ENCODE measurements at places on chromosomes 1 and 21. TPM values are rescaled to one million over a fixed set of nuclear protein-coding genes. Genes with fewer than 3 reads are reported as not detected.

UBL4B gene
- polyA plus RNA-seq = not detected

RPL22 gene
- 283 TPM for polyA plus RNA-seq

DNA sequence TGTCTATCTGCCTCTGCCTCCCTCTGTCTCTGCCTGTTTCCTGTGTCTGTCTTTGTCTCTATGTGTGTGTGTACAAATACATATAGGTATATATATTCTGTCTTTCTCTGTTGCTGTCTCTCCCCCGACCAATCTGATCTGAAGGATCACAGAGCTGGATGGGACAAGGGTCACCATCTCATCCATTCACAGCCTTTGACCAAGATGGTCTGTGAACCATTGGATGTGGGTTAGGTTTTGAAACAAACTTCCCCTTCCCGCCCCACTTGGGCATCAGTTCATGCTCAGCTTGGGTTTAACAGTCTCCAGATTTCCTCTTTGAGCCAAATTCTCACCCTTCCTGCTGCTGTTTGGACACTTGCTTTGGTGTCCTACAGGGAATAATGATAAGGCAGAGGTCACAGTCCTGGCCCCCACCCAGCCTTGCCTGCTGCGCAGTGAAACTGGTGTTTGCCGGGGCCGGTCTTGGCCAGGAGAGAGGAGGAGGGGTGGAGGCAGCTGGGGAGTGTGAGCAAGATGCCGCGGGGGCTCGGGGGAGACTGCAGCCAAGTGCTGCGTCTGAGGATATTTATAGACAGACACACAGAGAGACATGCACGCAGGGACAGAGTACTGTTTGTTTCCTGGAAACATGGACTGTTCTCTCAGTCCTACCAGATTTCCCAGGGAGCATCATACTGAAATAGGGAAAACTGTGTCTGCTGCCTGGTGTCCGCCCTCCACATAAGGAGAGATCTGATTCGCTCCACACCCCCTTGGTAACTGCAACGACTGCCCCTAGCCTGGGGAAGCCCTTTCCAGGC lies 27.0 kb upstream of the BTG2 start:
- peak; percentile 59 for DNase-seq

GRCh38 chr1:211939876-211940468 lies 95.4 kb downstream of the INTS7 start:
- no peak for DNase-seq

DNA sequence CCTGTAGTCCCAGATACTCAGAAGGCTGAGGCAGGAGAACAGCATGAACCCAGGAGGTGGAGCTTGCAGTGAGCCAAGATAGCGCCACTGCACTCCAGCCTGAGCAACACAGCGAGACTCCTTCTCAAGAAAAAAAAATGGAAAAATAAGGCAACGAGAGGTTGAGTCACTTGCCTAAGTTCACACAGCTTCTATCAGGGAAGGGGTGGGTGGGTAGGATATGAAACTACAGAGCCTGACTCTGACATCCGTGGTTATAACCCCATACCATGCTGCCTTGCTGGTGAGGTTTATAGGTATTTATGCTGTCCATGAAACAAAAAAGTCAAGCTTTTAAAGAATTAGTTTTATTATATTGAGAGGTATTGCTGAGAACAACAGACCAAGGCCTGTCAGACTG lies 61.5 kb upstream of the RAB4A start:
- DNase-seq = no peak

- DNase-seq = no peak
These were observed 35.8 kb downstream of the LHX8 start for GRCh38 chr1:75170011-75170410.

DNA sequence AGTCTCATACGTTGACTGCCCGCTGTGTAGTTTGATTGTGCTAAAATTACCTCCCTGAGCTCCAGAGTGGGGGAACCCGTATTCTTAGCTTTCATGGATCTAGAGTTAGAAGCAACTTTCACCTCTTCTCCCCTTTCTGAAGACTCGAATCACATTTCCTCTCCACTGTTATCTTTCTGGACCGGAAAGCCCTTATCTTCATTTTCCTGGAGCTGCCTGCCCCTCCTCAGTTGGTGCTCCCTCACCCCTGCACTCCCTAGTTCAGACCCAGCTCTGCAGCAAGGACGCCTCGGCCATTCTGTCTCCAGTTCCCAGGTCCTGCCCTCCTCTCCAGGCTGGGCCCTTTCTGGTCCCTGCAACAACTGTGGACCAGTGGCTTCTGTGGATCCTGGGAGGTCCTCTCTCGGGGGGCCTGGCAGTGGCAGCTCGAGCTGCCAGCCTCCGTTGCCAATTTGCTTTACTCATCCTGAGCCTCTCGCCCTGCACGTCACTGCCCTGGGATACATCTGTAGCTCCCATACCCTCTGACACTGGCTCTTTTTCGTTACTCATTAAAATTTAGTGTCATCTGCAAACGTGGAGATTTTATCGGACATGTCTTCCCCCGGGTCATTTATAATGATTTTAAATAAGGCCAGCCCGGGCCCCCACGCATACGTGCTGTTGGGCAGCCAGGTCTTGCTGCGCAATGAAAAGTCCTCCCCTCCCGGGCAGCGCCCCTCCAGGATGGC lies 141.5 kb upstream of the VAMP3 start:
- no peak for DNase-seq

DNA sequence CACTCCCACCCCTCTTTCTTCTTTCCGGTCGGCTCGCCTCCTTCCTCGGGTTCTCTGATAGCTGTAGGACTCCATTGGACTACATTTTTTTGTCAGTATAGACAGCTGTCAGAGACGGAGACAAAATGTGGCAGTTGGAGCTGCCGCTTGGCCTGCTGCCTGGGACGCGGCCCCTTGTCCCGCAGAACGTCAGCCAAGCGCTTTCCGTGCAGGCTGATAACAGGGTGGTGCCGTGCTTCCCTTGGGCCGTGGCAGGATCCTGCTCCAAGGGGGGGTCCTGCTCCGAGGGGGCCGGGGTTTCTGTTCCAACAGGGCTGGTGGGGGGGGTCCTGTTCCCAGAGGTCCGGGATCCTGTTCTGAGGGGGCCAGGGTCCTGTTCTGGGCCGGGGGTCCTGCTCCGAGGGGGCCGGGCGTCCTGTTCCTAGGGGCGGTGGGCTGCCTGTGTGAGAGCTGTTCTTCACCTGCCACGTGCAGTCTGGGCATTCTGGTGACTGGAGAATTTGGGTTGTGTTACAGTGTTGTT lies 4.9 kb downstream of the SKI start:
- no peak for DNase-seq

DNA sequence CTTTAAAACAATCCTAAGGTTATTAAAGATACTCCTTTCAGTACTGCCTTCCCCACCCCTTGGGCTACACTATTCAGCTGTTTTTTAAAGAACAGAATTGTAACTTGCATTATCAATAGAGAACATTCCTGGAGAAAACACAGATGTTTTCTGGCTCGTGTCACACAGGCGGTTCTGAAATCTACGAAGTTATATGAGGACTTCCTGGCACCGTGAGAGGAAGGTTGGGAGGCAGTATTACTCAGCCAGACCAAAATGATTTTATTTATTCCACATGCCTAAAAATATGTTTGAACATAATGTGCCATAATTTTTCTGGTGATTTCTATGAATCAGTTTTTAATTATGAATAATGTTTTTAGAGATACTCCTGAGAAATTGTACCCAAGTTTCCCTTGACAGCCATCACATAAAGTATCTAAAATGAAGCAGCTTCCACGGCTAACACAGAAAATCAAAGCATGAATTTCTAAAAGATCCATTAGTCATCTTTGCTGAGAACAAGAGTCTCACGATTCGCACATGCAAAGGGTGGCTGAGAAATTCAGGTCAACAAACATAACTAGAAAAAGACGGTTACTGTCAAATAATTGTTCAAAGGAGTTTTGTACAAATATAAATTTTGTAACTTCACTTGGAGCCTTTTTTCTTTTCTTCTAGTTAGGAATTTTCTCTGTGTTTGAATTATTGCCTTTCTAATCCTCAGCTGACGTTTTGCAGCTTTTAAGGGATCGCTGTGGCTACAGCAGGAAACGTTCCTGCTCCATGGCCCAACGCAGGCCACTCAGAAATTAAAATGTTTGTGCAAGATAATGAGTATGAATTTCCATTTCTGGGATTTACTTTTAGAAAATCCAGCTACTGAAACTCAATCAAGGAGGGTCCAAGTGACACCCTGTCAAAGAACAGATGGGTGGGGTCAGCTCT lies 8.0 kb upstream of the SIM2 start:
- DNase-seq = no peak

- DNase-seq = no peak
These were observed 87.0 kb upstream of the MAGI3 start for GRCh38 chr1:113303267-113303666.

GRCh38 chr1:113133038-113133437 lies 60.0 kb downstream of the LRIG2 start:
- no peak for DNase-seq

DNA sequence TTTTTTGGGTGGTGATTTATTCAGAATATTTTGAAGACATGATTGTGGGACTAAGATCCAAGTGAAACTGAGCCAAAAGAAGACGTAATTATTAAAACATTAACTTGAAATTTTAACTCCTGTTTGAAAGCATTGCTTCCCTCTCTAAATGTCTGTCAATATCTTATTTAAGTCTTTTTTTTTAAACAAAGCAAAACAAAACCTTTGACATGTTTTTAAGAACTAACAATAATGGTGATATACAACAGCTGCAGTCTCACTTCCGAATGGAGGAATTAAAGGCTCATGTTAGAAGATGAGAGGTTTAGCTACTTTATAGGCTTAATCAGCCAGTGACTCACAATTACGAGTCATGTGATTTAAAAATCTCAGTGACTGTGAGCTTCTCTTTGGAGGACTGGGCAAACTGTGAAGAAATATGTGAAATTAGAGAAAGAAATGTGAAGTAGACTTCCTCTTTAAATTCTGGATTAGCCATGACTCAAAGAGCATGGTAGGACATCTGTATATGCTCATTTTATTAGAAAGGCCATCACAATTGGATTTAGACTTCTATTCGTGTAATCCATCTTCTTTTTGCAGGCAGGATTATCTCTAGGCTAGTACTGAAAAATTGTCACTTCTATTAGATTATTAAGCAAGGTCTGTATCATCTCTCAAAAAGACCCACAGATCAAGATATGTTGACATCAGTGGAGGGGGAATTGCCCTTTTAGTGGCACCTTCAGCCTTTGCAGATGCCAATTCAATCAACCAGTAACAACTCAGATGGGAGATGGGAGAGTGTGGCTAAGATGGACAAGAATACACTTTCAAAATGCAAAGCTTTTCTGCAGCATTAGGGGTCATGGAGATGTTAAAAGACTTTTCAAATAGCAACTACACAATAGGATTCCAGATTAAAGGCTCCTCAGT lies 28.7 kb downstream of the KCNA3 start:
- DNase-seq = no peak
